Trophoblast cell (in vitro differentiated cells and primary cell): ENCODE measurements at places on chromosomes 1 and 21.

DNA sequence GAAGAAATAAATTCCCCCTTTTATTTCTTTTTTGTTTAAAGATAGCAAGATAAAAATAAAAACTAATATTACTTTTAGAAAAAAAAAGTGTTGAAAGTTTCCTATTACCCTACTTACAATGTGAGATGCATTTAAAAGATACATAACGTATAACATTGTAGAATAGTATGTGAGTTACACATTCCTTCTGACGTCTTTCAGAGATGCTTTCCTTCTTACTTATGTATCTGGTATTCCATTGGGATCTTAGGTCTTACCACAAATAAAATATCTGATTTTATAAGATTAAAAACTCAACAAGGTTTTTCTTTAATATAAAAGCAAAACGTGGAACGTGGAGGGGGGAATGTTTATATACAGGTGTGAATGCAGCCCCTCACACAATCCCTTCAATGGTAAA lies 147.2 kb upstream of the ETS2 start:
- DNase-seq, result peak; percentile 29

GRCh38 chr1:93106226-93106625 lies 27.1 kb downstream of the MTF2 start:
- DNase-seq, result no peak

DNA sequence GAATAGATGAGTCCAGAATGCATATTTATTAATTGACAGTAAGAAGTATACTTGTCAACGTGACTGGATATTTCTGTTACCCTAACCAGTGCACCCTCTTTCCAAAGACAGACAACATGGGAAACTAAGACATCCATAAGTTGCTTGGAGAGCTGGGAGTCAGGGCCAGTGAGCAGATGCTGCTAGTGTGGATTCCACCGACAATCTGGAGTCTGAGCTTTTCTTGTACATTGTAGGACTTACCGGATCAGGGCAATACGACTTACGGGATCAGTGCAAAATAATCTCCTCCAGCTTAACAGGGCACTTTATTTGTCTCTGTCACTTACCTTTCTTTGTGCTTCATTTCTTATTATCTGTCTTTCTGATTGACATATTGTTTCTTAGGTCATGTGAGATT lies 24.6 kb upstream of the FCRL4 start:
- DNase-seq, result no peak

GRCh38 chr1:207871117-207871649 lies 39.7 kb downstream of the CD34 start:
- no peak for DNase-seq

DNA sequence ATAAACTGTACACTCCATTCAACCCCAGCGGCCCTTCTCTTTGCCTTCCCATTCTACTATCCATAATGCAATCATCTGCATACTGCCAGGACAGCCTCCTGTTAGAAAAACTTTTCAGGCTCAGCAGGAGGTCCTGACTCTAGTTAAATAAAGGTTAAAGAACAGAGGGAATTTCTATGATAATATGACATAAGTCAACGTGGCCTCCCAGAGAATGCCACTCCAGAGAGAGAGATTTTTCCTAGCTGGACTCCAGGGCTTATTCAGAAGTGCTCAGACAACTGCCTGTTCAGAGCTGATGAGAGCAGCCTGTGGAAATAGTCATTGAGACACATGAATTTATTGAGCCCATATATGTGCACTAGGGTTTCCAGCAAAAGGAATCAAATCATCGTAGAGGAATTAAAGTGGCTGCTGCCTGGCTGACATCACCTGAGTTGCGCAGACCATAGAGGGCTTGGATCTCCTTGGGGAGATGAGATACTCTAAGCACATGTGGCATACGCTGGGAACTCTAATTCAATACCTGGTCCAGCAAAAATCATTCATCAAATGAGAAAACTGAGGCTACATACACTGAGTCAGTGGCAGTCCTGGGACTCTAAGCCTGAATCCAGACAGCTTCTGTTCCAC lies 736.2 kb downstream of the PTPRU start:
- no peak for DNase-seq

DNA sequence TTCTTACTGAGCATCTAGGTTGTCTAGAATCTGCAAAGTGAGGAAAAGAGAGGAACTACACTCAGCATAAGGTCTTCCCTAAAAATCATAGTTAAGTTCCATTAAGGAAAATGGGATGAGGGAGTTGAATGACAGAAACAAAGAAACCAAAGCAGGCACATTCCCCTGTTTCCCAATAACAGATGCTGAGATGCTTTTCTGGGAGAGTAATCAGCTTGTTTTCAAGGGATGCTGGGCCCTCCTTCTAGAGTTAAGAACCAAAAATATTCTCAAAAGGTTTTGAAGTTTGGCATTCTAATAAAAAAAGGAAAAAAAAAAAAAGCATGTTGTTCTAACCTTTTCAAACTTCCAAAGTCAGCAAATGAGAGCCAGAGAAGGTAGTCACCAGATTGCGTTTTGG lies 105.2 kb upstream of the ZNF648 start:
- peak; percentile 47 for DNase-seq

- no peak for DNase-seq
Measured at GRCh38 chr1:46187106-46187869, 10.9 kb downstream of the POMGNT1 start.

DNA sequence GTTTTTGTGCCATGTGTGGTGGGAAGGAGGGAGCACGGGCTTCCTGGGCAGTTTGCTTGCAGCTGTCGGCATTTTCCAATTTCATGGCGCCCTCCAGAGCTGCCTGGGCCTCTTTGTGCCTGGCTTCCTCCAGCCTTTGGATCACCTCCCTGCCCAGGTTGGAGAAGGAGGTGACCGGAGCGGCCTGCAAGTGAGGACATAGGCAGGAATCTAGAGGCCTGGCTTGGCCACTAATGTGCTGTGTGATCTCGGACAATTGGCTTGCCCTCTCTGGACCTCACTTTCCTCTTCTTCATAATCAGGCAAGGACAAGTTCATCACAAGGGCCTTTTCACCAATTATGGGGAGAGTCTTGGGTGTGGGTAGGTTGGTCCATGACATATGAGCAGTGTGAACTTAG lies 245.1 kb downstream of the MATN1 start:
- no peak for DNase-seq

DNA sequence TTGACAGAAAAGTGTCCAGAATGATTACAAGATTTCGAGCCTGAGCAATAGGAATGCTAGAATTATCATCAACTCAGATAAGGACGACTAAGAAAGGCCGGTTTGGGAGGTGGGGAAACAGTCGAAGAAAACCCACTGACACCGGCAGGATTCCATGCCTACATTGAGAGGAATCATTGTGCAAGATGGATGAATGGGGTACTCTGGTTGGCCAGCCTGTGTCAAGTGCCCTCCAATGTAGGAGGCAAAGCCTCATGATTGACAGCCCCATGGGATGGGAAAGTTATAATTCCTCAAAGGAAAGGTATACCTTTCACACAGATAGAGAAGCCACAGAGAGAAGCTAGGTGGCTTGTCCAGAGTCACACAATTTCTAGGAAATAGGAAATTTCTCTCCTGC lies 153.5 kb upstream of the CTTNBP2NL start:
- no peak for DNase-seq

DNA sequence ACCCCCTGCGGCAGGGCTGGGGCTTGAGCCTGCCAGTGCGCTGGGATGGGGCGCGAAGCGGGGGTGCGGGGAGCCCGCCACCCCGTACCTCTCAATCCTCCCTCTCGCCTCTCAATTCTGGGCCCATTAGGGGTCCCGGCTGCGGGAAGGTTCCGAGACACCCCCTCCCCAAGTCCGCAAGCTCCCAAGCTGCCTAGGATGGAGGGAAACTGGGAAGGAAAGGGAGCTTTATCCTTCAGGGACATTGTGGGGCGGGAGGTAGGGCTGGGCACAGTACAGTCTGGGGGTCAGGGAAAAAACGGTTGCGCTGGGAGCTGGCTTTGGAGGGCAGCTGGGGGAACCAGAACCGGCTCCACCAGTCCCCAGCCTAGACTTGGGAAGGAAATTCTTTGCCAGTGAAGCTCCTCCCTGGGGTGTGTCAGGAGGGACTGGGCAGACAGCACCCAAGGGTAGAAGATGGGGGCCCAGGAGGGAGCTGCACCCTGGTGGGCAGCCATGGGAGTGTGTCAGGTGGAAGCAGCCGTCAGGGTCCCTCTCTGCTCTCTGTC lies 904 bp downstream of the GJB3 start:
- no peak for DNase-seq

DNA sequence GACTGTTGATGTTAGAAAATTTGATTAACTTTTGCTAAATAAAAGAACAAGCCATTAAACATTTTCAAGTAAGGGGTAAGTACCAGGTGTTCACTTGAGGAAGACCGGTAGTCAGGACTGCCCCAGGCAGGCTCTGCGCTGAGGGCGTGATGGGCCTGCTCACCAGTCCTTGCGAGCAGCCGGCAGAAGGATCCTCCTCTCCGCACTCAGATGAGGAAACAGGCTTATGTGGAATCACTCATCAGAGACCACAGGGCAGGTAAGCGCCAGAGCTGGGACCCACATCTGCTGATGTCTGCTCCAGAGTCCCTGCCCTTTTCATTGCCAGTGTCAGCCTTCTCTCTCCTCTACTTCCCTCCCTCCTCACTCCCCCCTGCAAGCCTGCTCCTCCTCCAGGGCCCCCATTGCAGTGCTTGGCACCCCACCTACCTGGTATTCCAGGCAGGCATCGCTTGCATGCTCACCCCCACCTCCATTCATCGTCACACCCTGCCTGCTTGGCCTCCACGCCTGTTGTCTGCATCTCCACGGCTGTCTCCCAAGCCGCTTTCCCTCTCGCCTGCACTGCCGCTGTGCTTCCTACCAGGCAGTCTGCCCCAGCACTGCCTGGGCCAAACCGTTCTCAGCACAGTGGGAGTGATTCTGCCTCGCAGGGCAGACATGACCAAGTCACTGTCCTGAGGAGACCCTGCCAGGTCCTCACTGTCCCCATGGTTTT lies 24.7 kb upstream of the KDM4A start:
- DNase-seq, result peak; percentile 65

GRCh38 chr21:26019236-26019635 lies 151.3 kb downstream of the APP start:
- no peak for DNase-seq

DNA sequence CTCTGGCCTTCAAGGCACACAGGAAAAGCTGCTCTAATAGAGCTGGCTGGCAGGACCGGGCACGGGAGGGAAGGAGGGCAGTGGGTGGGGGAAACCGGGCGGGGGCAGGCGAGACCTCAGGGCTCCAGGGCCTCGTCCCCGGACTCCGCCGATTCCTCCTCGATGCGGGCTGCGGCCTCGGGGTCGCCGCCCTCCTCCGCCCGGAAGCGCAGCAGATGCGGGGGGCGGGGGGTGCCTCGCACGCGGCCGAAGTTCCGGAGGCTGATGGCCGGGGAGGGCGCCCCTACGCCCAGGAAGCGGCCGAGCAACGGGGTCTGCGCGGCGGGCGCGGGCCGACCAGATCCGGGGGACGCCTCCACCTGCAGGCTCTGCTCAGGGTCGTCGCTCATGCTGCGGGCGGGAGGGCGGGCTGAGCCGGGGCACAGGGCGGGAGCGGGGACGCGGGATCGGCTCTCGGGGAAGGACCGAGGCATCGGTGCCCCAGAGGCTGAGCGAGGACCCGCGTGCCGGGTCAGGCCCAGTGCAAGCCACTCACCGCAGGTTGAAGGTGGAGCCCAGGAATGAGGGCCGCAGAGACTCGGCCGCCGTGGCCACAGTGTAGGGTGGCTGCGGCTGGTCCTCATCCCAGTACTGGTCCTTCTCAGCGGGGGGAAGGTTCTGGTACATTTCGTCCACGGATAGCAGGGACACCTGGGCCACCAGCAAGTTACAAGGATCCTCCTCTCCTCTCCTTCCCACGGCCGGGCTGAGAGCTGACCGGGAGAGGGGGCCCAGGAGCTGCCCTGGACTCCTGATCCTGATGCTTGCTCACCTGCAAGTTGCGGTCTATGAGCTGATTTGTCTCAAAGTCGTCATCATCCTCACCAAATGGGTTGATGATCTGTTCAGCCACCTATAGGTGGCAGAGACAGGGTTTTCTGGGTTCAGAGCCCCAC lies 3.6 kb downstream of the BEST4 start:
- DNase-seq, result peak; percentile 38

GRCh38 chr1:153792631-153793041 lies 17.4 kb downstream of the SLC27A3 start:
- DNase-seq, result no peak

GRCh38 chr1:114379358-114379757 lies 131.6 kb downstream of the TRIM33 start:
- no peak for DNase-seq

GRCh38 chr1:14968251-14968851 lies 185.2 kb upstream of the TMEM51 start:
- DNase-seq, result peak; percentile 58

DNA sequence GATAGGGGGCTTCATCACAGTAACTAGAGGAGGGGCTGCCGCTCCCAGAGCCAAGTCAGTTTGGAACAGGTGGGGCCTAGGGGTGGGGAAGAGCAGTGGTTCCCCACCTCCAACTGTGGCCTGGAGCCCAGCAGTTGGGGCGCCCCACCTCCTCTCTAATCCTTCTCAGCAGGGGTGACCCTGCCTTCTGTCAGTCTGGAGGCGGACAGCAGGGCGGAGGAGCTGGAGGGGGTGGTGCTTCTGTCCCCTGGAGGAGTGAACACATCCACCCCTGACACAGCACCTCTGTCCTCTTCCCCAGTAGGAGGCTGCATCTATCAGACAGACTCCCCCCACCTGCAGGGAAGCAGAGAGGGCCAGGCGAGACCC lies 73.8 kb downstream of the MRPL37 start:
- DNase-seq, result no peak

DNA sequence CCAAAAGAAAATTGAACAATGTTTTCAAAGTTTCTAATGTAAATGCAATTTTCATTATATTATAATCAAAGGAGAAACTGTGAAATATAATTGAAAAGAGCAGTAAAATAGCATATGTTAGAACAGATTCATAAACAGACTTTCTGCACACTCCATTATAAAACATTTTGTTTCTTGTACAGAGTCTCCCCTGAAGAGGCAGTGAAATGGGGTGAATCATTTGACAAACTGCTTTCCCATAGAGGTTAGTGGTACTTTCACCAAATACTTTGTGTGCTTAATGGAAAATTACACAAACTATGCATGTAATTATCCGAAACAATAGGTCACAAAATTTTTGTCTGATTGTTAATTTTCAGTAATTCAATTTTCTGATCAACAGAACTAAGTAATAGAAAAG lies 1.9 kb downstream of the RGS18 start:
- no peak for DNase-seq

DNA sequence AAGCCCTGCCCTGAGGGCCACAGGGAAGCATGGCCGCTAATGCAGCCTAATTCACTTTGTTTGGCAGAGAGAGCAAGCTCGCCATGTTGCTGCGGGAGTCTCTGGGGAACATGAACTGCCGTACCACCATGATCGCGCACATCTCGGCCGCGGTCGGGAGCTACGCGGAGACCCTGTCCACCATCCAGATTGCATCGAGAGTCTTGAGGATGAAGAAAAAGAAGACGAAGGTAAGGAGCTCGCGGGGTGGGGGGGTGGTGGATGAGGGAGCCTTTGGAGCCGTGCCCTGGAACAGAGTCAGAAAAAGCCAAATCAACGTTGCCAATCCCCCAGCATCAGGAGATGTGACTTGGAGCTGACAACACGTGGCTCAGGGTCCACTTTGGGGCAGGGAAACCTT lies 529.4 kb downstream of the KIF26B start:
- DNase-seq, result no peak

GRCh38 chr1:178143730-178144690 lies 50.1 kb downstream of the RASAL2 start:
- DNase-seq, result no peak
